ENCODE measurements at places on chromosomes 13 and 19. TPM values are rescaled to one million over a fixed set of nuclear protein-coding genes. Genes with fewer than 3 reads are reported as not detected.
A peak's percentile ranks its signal among the peaks of the same experiment; 100 is the strongest.

DNA sequence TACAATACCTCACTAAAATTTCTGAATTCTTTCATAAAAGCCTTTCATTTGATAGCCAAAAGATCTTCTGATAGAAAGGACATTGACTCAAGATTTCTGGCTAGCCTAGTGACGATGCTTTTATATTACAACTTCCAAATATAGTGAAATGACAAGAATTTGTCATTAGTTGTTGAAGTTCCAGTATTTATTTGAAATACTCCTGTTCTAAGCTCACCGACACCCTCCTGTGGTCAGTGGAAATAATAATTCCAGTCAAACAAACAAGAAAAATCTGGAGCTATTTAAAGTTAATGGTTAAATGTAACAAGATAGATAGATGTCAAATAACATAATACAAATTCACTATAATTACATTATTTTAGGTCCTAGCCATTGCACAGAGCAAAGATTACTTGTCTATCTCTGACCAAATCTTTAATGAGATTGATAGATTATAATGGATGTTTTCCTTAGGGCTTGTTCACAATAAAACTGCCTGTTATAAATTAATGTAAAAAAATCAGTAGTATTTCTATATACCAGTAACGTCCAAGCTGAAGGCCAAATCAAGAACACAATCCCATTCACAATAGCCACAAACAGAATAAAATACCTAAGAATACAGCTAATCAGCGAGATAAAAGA is 195.5 kb downstream of the RGCC start:
- peak; percentile 25 for DNase-seq

DNA sequence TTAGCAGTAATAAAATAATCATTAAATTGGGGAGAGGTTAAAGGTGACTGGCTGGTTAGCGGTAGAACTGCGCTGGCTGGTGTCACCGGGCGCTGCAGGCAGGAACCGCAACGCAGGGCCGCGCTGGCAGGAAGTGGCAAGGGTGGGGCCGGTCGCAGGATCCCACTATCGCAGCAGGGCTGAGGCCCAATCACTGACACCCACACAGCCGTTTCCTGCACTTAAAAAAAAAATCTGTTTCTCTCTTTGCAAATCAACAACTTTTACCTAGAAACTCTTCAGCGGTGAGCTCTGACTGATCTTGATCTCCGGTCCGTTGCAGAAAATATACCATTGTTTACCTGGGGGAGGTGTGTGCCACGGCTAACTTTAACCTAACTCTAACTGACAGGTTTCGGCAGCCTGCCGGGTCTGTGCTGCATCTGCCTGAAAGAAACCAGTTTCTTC is 46.9 kb downstream of the KLF2 start:
- peak; percentile 75 for DNase-seq

DNA sequence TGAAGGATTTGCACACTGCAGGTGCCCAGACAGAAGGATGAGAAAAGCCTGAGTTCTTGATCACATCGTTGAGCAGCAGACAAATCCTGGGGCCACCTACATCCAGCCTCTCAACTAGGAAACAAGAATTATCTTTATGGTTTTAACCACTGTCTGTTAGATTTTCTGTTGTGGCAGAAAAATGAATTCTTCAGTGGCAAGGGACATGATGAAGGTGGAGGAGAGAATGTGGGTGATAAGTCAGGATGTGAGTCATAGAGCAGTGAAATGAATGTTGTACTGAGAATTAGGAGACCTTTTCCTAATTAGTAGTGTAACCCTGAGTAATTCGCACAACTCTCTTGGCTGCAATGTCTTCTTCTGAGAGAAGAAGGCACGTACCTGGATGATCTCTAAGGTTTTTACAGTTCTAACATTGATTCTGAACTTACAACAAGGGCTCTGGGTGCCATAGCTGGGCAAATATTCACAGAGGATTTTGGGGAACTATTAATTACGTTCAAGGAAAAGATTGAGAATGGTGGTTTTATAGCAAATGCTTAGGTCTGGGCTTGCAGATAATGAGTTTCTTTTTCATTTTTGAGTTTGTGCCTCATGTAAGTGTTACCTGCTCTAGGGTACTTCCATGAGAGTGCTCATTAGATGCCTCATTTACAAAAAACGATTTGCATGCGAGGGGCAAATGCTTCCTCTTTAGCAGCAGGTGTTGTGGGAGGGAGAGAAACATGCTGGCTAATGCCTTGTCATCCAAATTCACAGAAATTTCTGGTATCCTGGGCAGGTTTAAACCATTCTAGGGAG is 111.0 kb upstream of the KL start:
- DNase-seq = no peak

- DNase-seq = no peak
Measured at GRCh38 chr19:47658431-47659348, 49.8 kb downstream of the BICRA start.

GRCh38 chr13:111614613-111615012 is 294.2 kb downstream of the TEX29 start:
- DNase-seq = no peak

GRCh38 chr13:23470790-23471614 is 37.5 kb upstream of the SACS start:
- DNase-seq = no peak

DNA sequence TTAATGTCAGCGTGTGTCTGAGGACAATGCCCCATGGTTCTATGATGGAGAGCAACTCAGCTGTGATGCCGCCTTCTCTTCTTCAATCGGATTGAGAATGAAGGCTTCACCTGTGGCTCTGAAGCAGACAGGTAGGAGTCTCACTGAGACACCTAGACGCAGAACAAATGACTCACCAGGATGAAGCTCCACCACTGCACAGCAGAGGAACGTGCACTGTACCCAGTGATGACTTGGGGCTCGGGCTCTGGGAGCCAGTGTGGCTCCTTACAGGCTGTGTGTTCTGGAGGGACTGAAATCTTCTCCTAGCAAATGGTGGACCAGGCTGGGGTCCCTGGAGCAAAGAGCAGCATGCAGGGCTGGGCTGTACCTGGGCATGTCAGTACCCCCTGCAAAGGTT is 44.0 kb downstream of the CCDC70 start:
- no peak for DNase-seq

DNA sequence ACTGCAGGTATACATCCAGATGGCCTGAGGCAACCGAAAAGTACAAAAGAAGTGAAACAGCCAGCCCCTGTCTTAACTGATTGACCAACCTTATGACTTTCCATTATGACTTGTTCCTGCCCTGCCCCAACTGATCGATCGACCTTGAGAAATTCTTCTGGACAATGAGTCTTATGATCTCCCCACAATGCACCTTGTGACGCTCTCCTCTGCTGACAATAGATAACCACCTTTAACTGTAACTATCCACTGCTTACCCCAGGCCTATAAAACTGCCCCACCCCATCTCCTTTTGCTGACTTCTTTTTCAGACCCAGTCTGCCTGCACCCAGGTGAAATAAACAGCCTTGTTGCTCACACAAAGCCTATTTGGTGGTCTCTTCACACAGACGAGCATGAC is 11.2 kb downstream of the ZNF83 start:
- DNase-seq = no peak

GRCh38 chr13:98537740-98538139 is 39.2 kb downstream of the STK24 start:
- DNase-seq = no peak

GRCh38 chr13:57527114-57527735 is 104.3 kb upstream of the PCDH17 start:
- no peak for DNase-seq

The KIR2DL4 gene
- total RNA-seq = not detected
